ENCODE measurements at places on chromosomes 2 and 18.

DNA sequence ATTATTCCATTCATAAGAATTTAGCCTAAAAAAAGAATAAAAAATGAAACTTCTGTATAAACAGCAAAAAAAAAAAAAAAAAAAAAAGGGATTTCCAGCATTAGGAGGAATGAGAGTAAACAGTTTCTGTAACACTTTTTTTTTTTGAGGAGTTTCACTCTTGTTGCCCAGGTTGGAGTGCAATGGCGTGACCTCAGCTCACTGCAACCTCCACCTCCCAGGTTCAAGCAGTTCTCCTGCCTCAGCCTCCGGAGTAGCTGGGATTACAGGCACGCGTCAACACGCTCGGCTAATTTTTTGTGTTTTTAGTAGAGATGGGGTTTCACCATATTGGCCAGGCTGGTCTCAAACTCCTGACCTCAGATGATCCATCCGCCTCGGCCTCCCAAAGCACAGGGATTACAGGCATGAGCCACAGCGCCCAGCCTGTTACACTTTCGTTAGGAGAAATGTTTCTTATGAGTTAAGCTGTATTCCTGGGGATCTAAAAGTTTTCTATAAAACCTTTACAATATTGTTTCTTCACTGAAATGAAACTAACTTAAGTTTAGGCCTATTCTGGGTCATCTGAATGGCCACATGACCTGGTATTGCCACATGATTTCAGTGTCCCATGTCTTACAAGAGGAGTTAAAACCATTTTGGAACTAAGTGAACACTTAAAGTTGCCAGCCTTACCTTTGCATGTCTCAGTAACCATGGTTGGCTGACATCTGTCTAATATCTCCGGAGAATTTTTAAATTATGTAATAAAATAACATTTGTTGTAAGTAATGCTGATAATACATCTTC, 17.5 kb downstream of the SMAD2 start:
- DNase-seq, result no peak

GRCh38 chr2:168730344-168730743, 72.1 kb upstream of the NOSTRIN start:
- no peak for DNase-seq

DNA sequence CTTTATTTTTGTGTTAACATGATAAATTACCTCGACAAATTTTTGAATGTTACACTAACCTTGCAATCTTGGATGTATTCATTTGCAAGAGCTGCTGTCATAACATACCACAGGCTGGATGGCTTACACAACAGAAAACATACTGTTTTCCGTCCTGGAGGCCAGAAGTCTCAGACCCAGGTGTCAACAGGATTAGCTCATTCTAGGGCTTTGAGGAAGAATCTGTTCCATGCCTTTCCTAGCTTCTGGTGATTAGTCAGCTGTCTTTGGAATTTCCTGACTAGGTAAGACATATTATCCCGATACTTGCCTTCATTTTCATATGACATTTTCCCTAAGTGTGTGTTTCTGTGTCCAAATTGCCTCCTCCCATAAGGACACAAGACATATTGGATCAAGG, 188.6 kb upstream of the CDH19 start:
- no peak for DNase-seq

GRCh38 chr18:27778925-27779324, 398.0 kb downstream of the CDH2 start:
- DNase-seq, result no peak

- no peak for DNase-seq
Observed at GRCh38 chr2:154386186-154386585, 312.3 kb upstream of the KCNJ3 start.

GRCh38 chr2:5748946-5749345, 56.8 kb downstream of the SOX11 start:
- no peak for DNase-seq

GRCh38 chr2:237603718-237604362, 13.3 kb upstream of the RAB17 start:
- no peak for DNase-seq

DNA sequence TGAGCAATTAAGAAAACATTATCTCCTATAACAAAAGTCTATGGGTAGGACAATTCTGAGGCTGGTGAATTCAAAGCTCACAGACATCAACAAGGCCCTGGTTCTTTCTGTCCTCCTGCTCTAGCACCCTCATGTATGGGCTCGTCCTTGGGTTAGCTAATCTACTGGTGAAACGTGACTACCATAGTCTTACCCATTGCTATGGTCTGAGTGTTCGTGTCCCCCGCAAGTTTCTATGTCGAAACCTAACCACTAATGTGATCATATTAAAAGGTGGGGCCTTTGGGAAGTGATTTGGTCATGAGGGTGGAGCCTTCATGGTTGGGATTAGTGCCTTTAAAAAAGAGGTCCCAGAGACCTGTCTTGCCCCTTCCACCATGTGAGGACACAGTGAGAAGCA, 564.7 kb downstream of the TNS1 start:
- DNase-seq, result no peak

GRCh38 chr2:20781656-20782265, 41.1 kb downstream of the LDAH start:
- peak; percentile 12 for DNase-seq

- no peak for DNase-seq
Observed at GRCh38 chr18:75544051-75544481, 116.6 kb upstream of the SMIM21 start.

GRCh38 chr2:198775737-198776136, 682.0 kb downstream of the SATB2 start:
- DNase-seq, result no peak

DNA sequence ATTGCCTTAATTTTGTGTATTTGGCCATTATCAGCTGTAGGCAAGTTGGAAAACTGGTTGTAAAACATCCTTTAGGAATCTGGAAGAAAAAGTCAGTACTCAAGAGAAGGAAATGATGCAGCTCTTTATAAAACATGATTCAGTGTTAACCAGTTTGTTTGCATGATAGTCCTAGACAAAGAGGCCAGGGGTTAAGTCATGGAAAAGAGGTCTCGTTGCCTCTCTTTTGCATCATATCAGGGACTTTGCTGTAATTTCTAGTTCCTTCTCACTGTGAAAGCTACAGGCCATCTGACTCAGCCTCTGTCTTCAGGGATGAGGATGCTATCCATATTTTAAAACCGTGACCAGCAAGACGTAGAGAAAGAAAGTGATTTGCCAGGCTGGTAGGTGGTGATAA, 38.0 kb downstream of the NPAS2 start:
- DNase-seq, result peak; percentile 89

DNA sequence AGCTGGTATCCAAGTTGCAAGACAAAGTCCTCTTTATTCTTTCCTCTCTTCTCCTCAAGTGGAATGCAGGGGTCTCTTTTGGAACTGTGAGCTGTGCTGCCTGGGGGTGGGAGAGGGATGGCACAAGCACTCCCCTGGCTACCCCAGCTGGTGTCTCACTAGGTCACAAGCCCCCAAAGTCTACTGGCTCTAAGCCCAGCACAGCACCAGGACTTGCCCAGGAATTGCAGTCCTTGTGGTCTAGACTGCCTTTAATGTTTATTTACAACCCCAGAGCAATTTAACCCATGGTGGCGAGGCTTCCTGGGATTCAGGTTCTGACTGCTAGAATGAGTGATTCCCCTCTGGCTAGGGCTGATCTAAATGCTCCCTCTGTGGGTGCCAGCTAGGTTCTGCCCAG, 199.0 kb upstream of the STK17B start:
- no peak for DNase-seq

DNA sequence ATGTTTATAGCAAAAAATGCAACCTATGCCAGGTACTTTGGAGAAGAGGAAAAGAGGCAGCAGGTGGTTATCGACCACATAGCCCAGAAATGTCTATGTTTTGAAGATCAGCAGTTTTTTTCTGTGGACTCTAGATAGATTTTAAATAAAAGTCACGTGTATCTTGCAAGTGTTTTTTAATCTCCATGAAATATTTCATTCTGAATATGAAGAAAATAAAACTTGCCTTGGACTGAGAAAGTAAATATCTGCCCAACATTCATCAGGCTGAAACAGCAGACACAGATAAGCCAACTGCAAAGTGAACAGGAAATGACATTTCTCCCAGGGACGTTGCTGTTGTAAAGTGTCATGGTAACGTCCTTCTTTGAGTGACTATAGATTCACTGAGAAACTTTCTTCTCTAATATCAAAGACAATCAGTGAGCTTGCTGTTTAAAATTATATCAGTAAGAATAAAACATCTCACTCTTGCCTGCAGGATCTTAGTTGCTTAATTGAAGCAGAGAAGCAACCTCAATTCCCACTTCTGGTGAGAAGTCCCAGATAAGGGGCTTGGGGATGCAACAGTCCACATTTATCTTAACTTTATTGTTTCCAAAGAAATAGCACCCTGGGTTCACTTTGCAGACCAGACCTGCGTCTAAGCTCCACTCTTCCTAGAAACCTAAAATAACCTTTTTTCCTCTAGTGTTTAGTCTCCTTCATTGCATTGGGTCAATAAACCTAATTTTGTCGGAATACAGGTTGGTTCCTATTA, 6.3 kb downstream of the MYOM1 start:
- no peak for DNase-seq

DNA sequence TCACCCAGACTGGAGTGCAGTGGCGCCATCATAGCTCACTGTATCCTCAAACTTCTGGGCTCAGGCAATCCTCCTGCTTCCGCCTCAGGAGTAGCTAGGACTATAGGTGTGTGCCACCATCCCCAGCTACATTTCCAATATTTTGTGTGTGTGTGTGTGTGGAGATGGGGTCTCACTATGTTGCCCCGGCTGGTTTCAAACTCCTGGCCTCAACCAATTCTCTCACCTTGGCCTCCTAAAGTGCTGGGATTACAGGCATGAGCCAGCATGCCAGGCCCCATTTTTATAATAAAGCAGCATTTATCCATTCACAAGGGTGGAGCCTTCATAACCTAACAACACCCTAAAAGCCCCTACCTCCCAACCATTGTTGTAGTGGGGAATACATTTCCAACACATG, 52.5 kb upstream of the DTNB start:
- DNase-seq, result no peak

- no peak for DNase-seq
Observed at GRCh38 chr2:69589973-69590652, 53.4 kb downstream of the AAK1 start.

- DNase-seq, result no peak
Observed at GRCh38 chr2:1538663-1539062, 125.4 kb downstream of the TPO start.

GRCh38 chr18:35968278-35968880, 4.1 kb upstream of the RMP24 start:
- DNase-seq, result no peak

- DNase-seq, result no peak
Observed at GRCh38 chr2:187594801-187595200, 40.6 kb upstream of the TFPI start.

DNA sequence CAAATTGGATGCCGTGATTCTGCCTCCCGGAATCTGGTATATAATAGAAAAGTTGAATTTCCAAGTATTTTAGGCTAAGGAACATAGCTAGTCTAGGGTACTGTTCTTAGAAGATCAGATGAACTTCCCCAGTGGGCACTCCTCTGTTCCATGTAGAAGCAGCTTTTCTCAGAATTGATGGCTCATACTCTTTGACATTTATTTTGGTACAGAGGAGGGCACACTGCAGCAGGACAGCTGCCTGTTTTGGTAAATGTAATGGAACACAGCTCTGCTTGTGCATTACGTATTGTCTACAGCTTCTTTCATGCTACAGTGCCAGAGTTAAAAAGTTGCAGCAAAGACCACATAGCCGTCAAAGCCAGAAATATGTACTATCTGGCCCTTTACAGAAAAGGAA, 10.8 kb downstream of the YPEL5 start:
- no peak for DNase-seq

DNA sequence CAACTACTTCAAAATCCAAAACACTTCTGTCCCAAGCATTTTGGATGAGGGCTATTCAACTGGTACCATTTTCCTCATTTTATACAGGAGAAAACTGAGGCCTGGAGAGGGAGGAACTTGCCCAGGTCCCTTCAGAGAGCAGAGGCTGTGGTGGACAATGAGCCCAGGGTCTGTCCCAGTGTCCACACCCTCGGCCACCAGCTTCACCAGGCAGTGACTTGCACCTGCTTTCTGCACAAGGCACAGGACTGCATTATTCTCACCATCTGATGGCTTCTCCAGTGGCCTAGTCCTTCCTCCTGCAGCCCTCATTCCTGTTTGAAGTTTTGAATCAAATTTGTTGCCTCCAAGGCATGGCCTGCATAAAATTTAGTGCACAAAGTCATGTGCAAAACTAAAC, 53.3 kb downstream of the RNF144A start:
- DNase-seq, result no peak

GRCh38 chr2:161017780-161018470, 142.3 kb upstream of the TANK start:
- DNase-seq, result peak; percentile 35
